NCI-H1105 (cell line): ENCODE measurements at places on chromosomes 5 and 9.

- peak; percentile 25 for DNase-seq
Measured at GRCh38 chr5:93675460-93676450, 65.6 kb downstream of the POU5F2 start.

GRCh38 chr9:92760070-92760469 is 4.6 kb downstream of the BICD2 start:
- DNase-seq, result no peak

DNA sequence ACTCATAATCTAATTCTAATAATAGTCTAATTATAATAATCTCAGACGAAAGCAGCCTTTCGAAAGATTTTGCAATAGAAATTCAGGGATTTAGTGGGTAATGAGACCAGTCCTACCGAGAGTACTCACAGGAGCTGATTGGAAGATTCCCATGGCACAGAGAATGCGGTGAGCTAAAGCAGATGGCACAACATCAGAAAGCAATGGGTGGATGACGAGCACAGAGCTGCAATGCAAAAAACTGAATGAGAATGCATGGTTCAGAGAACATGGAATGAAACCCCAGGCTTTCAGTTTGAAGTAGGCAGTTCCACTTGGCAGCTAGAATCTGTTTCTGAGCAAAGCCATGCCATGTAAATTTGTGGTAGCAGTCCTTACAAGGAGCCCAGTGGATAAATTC is 78.2 kb upstream of the SPINK5 start:
- DNase-seq, result no peak

GRCh38 chr9:26504057-26504456 is 388.5 kb downstream of the CAAP1 start:
- no peak for DNase-seq

DNA sequence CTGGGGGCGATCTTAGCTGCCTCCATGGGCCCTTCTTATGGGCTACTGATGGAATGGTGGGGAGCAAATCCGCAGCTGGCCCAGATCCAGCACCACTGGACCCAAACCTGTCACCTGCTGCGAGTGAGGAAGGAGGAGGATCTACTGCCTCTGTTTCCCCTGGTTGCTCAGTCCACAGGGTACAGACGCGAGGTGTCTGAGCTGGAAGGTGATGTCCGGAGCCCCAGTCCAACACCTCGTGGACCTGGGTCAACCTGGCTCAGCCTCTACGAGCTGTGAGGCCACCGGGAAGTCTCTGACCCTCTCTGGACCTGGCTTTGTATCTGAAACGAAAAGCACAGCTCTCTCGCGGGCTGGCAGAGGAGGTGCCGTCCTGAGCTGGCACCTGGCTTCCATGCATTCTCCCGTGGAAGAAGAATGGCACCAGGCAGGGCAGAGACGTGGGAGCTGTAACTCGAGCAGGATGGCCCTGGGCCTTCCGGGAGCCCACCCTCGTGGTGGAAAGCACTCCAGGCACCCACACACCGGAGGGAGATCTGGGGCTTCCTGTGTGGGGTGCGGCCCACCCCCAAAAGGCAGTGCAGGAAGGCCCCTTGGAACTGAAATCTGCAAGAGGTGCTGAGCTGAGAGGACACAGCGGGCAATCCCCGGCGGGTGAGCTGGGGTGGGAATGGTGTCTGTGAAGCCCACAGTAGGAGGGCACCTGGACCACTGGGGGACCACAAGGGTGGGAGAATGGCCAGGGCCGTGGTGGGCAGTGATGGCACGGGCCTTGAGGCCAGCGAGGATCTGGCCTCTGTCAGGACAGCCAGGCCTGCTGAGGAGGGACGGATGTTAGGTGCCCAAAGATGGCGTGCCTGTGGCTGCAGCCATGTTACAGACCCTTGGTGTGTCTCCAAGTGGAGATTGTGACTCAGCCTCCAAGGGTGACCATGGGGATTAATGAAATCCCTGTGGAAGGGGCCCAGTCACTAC is 133.4 kb downstream of the OLFM1 start:
- DNase-seq, result no peak

- DNase-seq, result no peak
Measured at GRCh38 chr9:14413812-14414211, 99.9 kb upstream of the NFIB start.

DNA sequence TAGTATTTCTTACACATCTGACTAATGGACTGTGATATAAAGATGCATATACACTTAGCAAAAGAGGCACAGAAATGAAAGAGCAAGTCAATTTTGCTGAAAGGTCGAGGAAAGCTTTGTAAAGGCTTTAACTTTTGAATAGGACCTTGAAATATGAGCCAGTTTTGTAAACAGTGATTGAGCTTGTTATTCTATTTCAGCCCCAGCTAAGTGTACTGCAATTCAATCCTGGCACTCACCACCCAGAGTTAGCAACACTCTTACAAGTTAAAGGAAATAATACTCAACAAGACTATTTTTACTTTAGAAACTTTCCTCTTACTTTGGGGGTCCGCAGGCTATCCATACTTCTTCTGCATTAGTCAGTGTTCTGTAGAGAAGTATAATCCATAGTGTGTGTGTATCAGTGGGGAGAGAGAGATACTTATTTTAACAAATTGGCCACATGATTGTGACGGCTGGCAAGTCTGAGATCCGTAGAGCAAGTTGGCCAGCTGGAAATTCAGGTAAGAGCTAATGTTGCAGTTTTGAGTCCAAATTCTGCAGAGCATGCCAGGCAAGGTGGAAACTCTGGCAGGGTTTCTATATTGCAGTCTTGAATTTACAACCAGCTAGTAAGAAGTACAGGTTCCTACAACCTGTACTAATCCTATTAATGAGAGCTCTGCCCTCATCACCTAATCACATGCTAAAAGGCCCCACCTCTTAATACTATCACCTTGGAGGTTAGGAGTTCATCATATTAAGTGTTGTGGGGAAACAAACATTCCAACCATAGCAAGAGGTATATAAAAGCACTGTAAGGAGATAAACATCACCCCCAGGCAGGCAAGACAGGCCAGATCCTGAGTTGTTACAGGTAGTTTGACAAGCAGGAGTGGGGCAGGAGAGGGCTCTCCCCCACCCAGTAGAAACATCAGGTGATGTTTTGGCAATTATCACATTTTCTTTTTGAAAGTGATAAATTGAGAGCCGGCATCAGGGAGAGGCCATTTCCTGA is 33.6 kb downstream of the IL7R start:
- DNase-seq, result no peak

DNA sequence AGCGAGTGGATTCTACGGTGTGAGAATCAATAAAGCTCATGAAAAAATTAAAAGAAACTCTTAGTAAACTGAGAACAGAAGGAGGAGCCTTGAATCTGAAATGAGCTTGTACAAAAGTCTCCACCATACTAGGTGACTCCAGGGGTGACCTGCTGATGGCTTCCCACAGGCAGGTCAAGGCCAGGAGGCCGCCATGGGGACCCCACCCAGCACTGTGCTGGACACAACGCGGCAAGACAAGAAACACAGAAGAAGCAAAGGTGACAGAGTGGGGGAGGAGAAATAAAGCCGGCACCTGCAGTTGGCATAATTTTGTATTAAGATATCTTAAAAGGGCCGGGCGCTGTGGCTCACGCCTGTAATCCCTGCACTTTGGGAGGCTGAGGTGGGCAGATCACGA is 12.1 kb upstream of the SLC6A19 start:
- DNase-seq, result no peak

DNA sequence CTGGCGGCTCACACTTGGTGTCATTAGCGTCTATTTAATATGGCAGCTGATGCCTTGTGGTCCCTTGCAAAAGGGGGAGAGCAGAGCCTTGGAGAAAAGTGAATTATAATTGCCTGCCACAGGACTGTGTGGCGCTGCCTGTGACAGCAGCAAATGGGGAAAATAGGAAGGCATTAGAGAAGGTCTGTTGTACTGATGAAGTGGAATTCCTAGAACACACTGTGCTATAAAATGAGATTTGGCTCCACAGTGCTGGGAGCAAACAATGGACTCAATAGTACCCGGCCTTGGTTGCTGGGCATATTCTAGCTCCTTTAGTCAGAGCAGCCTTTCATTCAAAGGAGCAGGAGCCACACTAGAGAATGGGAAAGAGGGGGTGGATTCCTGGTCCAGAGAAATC is 21.3 kb downstream of the SEMA6A start:
- peak; percentile 31 for DNase-seq

DNA sequence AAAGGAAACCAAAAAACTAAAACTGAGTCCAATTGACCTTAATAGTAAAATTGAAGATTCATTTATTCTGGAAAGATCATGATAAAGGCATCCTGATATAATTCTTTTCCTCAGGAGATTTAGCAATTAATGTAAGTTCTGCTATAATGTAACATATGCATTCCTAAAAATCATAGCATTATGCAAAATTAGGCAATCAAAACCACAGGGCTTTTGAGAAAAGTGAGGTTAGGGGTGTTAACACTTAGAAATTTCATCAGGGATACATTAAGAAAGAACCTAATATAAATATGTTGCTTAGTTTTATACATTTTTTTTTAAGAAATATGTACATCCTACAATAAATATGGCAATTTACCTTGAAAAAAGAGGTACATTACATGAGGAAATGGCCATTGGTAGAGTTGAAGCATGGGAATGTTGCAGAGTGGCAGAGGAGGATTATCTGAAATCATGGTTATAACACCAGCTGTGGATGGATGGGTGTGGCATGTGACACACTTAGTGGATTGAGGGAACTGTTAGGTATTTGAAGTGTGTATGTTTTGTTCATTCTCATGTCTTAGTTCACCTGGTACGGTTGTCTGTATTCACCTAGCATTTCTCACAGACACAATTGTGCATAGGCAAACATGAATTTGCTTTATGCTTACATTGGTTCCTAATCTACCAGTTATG is 51.1 kb downstream of the CCNH start:
- DNase-seq, result no peak

DNA sequence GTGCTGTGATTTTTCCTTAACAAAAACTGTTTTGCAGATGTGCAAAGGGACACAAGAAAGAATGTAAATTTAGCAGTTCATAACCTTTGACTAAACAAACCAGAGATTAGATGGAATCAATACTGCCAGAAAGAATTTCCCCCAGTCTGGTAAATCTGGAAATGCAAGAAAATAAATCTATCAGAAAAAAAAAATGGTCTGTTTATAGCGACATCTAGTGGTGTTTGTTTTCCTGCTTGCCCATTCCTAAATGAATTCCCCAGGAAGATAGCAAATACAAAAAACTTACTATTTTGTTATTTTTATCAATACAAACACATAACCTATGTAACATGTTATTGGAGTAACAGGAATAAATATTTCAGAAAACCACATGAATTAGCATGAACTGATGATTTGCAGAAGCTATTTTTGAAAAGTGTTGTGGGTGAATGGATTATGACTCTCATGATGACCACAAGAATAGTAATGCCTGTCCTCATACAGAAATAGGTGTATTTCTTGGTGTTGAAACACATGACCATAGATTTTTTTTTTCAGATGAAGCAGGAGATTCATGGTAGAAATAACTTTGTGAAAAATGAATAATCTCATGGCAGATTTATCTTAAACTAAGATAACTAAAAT is 1703.8 kb downstream of the MAT2B start:
- DNase-seq, result no peak

- no peak for DNase-seq
Measured at GRCh38 chr5:6431214-6432195, 17.2 kb upstream of the UBE2QL1 start.

DNA sequence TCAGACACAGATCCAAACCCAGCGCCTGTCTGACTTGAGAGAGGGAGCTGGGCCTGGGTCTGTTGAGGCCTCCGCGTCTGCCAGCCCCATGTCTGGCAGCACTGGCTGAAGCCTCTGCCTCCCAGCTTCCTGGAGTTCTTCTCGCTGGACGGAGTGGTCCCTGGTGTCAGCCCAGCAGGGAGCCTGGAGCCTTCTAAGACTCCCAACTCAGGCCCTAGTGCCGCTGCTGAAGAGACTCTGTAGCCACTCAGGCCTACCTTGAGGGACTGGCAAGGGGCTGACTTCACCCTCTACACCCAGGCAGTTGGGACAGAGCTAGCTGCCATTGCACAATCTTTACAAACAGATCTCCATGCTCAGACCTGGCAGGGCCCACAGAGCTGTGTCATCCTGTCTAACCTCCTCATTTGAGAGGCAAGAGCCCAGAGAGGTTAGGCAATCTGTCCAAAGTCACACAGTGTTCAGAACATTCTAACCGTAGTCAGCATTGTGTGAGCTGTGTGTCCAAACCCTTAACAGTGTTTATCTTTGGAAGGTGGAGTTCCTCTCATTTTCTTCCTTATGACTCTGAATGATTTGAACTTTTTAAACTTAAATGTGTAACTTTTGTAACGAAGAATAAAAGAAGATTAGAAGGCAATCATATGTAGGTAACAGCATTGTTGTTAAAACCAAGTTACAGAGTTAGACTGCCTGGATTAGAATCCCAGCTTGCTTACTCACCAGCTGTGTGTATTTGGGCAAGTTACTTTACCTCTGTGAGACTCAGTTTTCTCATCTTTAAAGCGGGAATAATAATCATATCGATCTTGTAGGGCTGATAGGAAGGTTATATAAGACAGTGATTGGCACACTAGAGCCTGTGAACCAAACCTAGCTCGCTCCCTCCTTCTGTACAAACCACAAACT is 4.6 kb upstream of the DUSP1 start:
- DNase-seq, result no peak

DNA sequence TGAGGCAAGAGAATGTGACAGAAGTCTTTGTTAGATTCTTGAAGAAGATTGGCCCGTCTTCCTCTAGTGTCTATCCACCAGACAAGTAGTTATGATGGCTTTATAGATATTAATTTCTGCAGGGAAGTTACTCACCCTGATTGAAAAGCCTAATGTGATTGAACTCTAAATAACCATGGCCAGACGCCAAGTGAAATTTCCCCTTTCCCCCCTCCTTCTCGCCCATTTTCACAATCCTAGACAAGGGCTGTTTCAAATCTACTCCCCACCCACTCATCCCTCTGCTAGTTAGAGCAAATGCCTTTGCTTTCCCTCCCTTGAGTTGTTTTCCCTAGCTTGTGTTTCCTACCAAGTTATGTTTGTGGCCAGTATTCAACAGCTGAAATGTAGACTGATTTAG is 182.5 kb downstream of the TMEM167A start:
- no peak for DNase-seq

DNA sequence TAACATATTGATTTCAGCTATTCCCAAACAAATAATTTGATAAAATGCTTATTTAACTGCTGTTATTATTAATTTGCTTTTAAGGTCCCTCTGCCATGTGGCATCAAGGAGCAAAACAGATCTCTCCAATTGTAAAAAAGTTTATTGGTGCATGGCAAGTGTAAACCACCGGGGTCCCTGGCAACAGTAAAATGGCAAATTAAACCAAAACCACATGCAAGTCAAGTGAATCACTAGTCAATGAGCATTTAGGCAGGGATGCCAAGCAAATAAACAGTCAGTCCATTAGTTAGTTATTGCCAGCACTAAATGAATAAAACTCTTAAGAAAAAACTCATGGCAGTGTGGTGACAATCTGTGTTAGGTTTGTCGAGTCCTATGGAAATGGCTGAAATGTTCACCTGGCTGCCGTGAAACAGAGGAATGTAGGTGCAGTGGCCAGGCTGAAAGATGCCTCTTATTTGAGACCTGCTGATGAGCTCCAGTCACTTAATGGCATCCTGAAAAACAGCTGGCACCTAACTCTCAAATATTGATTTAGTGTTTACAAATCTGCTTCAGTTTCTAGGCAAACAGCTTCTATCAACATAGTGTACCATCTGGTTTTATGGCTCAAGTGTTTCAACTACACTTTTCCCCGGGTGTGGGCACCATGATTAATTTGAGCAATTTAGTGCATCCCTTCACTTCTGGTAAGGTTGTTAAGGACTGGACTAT is 296.5 kb upstream of the ITGA1 start:
- peak; percentile 80 for DNase-seq

GRCh38 chr9:80369641-80370040 is 797.9 kb downstream of the TLE4 start:
- no peak for DNase-seq

GRCh38 chr5:28066856-28067255 is 1028.5 kb upstream of the CDH9 start:
- DNase-seq, result no peak

GRCh38 chr5:10736354-10736753 is 24.7 kb downstream of the DAP start:
- DNase-seq, result no peak
